Vagina (tissue), 2 donors: ENCODE measurements at places on chromosomes 4 and X.

- DNase-seq = no peak
Observed at GRCh38 chr4:5452156-5452555, 256.2 kb downstream of the EVC2 start.

DNA sequence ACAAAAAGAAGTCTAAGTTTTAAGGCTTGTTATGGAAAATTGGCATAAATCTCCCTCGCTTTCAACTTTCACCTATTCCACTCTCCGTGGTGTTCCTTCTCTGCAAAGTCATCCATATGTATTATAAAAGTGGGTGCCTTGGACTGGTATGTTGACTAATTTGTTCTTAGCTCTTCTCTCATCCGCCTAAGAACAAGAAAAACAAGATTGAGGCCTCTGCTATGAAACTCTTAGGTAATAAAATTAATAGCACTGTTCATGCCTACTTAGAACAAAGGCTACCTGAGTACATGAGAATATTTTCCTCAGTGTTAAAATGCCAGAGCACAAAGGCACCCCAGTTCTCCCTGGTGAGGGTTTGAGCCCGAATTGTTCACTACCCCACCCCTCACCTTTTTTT lies 1.3 kb downstream of the CNGA1 start:
- DNase-seq = no peak

DNA sequence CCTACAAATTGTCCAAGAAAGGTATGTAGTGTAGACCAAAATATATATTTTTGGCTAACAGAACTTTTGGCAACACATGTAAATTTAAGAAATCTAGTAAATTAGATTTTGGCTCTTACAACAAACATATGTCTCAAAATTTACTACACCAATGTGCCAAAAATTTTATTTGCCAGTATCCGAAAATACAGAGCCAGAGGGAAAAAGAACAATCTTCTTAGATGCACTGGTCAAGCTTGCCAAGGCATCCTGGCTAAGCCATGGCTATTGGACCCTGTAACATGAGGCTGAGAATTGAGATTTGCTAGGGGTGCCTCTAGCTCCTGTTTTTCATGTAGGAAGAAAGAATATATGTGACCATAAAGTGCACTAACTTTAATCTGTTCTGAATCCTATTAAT lies 91.8 kb downstream of the GABRG1 start:
- DNase-seq = no peak

DNA sequence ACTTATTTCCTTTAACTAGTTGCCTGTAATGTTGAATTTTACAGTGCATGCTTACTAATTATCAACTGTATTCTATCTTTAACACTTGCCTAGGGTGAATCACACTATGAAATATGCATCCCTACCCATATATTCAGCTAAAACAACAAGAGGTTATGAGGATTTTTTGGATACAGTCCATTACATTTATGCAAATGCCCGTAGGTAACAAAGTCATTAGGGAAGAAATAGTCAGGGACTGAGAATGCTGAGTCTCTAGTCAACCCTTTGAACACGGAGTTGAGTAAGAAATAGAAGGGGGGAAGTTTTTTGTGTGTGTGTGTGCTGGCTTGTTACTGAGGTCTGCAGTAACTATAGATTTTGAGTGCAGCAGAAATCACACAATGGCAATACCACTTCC lies 26.1 kb upstream of the CBLL2 start:
- no peak for DNase-seq

DNA sequence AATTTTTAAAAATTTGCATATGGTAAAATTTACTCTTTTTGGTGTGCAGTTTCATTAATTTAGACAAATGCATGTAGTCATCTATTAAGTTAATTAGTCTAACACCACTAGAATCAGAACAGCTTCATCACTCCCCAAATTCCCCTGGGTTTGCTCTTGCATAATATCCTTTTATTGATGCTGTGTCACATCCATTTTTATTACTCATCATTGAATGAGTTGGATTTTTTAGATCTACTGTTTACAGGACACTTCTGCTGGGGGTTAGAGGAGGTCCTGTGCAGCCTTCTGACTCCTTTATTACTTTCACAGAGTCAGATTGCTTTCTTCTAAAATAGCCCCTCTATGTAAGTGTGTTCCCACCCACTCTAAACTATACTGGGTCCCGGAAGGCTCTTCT lies 65.9 kb downstream of the MTHFD2L start:
- DNase-seq = no peak

DNA sequence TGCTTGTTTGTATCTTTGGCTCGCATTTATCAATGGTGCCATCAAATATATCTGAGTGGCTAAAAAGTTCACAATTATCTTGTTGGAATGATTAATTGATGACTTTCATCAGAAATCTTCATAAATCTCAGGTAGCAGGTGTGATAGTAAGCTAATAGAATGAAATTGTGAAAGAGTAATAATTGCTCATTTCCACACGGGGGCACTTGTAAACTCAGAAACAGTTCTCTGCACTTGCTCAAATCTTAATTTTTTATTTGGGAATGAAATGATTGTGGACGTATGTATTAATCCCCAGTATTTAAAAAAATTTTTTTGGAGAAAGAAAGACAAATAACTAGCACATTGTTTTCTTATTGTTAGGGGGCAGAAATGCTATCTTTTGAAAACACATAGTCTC lies 132.8 kb downstream of the DTHD1 start:
- DNase-seq = no peak

GRCh38 chrX:9873952-9874351 lies 87.7 kb downstream of the SHROOM2 start:
- DNase-seq = no peak

DNA sequence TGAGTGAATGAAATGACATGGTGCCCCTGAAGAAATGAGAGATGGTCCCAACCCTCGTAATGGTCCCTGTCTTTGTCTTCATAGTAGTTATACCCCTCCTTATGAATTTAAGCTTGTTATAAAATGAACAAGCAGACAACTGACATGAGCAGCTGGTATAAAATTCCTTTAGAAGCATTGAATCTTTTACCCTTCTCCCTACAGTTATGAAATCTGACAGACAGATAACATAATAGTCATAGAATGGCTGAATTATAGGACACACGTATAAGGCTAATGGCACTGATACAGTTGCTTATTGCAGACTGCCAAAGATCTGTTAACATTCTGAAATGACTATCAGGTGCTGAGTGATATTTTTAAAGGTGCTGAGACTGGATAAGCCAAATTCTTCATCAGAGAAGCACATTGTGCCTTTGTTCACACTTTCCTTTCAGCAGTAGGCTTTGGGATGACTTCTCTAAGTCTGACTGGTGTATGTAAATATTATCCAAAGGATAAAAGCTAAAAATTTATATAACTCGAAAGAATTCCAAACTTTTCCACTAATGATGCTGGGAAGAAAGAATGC lies 47.4 kb upstream of the PDGFC start:
- no peak for DNase-seq

DNA sequence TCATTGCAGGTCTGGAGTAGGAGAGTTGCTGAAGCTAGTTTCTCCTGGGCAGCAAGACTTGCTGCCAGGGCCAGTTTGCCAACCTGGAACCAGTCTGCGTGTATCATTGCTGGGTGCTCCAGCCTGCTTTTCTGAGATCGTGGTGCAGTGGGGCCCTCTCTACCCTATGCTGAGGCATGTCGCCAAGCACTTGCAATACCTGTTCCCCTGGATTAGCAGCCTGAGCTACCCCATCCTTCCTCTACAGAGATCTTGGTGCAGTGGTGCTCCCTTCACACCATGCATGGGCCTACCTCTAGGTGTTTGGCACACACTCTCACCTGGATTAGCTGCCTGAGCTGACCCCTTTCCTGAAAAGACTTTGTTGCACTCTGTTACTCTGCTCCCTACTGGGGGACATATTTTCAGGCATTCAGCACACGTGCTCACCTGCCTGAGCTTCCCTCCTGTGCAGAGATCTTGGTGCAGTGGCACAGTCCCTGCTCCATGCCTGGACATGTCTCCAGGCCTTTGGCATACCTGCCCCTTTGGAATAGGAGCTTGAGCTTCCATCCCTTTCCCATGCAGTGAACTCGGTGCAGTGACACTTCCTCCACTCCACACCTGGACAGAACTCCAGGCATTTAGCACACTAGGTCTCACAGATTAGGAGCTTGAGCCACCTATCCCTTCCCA lies 133.7 kb upstream of the CXCL13 start:
- DNase-seq = no peak

- DNase-seq = no peak
Observed at GRCh38 chr4:66556651-66557278, 886.5 kb upstream of the EPHA5 start.

GRCh38 chr4:152843481-152844090 lies 63.8 kb downstream of the ARFIP1 start:
- no peak for DNase-seq

DNA sequence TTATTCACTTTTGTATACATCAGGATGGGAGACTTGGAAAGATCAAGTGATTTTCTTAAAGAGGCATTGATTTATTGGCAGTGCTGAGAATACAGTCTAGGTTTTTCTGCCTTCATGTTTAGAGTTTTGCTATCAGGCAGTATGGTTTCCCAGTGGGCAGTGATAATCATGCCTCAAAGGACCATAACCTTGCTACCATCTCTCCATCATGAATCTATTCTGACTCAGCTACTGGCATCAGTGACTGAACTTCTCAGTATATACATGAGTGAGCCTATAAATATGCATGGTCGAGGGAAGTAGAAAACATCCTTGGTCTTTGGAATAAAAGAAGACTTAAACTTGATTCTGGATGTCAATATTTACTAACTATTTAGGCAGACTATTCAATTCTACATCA lies 562.0 kb upstream of the AADAT start:
- DNase-seq = no peak

- DNase-seq = no peak
Observed at GRCh38 chr4:185405296-185405999, 8.8 kb downstream of the ANKRD37 start.

DNA sequence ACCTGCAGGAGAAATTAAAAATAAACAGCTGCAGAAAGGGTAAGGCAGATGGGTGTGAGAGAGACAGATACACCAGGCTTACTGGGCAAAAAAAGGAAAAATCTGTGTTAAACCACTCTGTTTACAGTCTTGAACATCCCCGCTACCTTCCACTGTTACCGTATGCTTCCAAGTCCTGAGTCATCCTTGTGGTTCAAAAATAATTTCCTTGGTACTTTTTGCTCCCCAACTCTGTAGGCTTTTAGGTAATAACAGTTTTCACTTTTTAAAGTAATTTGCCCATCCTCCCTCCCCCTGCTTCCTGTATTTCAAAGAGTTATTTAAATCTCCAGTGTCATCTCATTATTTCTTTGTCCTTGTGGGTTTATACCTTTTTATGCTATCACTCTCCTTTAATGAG lies 210.1 kb upstream of the FAT4 start:
- DNase-seq = no peak

DNA sequence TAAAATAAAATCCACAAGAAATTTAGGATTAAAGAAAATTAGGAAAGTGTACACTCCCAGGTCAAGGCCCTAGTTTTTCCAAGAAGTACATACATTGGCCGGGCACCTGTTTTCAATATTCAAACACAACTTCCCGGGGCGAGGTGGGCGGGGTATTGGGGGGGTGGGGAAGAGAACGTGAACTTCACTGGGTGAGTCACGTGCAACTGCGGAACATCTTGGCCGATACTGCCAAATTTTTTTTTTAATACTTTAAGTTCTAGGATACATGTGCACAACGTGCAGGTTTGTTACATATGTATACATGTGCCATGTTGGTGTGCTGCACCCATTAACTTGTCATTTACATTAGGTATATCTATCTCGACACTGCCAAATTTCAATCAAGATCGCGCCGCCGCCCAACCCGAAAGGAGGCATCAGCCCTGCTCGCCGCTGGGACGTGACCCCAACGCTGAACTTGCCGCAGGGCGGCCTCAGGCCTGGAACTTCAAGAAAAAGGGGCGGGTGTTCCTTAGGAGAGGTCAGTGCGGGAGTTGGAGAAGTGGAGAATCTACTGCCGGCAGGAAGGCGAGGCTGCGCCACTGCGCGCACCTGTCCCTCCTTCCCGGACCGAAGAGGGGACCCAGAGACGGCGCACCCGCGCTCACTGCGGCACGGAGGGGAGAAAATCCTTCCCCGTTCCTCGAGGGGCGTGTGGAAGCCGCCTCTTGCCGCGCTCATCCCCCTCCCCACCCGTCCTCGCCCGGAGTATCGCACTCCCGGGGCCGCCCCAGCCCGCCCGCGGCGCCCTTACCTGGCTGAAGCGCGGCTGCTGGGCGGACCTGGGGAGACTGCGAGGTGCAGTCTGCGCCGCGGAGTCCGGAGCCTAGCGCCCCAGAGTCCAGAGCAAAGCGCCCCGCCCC lies at the start of gene TEC:
Gene TEC, minus strand, starts transcription at position 883 of the 905 bp plus-strand sequence. CDS start 41,224 bp downstream, outside the sequence.
- no peak for DNase-seq

DNA sequence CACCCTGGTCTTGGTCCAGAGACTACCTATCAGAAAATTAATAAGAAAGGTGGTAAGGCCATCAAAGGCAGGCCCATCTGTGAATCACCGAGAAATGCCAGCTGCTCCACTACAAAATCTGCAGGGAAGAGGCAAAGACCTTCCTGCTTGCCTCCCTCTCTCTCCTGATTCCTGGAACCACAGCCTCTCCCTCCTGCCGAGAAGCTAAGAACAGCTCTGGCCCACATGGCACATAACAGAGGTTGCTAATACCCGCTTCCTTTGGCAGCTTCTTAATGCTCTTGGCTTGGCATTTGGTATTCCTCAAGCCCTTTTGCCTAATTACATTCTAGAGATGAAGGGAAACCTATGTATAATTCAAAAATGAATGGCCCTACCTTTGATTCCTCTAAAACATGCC lies 32.9 kb downstream of the RAI2 start:
- DNase-seq = no peak

DNA sequence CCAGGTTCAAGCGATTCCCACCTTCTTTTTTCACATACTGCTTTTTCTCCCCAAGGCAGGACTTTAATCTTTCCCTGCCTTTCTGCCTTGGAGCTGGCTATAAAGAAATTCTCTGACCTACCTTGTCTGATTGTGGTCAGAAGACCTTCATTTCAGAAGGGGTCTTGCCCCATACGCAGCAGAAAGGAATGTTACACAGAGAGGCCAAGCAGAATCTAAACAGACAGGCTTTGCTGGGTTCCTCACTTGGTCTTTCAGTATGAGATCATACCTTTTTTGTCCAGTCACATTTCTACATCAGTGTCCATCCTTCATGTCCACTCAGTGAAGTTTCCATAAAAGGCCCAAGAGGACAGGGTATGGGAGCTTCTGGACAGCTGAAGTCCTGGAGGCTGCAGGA lies 108.3 kb upstream of the RBPJ start:
- no peak for DNase-seq

DNA sequence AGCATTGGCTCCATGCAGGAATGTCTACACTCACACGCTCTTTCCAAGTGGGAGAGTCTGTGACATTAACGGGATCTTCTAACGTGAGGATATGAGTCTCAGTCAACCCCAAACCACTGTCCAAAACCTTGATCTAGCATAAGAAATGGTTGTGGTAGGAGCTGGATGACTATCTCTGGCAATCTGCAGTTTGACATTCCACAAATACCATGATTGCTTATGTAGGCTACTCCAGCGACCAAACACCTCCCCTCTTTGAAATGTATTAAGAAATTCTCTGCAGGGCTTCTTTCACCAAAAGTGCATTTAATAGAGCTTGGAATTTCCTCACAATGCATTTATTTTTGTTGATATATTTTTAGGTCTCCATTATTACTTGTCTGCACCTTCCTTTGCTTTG lies 14.1 kb upstream of the STX18 start:
- DNase-seq = no peak
